Stimulated activated CD4-positive, alpha-beta T cell treated with anti-CD3 and anti-CD28 coated beads, Interleukin-12 subunit alpha, Interleukin-12 subunit beta, amount 100 ng/mL, for 4 hours (primary cell): ENCODE measurements at places on chromosomes 11 and 22.

DNA sequence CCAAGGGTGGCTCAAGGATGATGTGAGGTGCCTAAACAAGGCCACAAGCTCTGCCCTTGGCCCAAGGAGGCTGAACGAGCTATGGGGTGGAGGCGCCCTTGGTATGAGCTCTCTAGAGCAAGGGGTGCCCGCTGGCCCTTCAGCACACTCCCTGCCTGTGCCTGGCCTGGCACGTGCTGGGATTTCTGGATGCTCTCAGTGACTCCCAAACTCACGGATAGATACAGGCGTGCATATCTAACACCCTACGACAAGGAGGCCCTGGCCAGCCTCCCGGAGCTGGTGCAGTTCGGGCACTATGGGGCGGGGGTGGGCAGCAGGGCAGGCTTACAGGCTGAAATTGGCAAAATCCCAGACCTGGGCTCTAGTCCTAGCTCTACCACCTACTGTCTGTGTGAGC, 30.6 kb downstream of the SCUBE1 start:
- DNase-seq = no peak

DNA sequence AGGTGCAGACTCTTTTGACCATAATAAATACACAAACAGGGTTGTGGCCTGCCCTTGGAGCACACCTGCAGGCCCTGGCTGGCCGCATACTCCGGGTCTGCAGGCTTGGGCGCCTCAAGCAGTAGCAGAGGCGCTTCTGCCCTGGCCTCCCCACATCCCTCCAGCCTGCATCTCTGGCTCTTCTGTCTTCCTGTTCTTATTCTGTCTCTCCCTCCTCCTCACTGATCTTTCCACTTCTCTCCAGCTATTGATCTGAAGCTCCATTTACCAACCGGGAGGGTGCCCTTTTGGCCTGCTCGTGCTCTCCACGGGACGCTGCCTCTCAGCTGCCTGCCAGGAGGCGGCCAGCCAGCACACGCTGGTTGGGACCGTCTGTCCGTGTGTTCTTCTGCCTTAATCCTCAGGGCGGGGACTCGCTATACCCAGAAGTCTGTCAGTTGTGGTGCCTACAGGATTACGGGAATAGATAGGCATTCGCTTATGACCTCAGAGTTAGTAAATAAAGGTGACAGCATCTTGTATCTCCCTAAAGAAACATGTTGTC, 5.2 kb downstream of the UPB1 start:
- no peak for DNase-seq

DNA sequence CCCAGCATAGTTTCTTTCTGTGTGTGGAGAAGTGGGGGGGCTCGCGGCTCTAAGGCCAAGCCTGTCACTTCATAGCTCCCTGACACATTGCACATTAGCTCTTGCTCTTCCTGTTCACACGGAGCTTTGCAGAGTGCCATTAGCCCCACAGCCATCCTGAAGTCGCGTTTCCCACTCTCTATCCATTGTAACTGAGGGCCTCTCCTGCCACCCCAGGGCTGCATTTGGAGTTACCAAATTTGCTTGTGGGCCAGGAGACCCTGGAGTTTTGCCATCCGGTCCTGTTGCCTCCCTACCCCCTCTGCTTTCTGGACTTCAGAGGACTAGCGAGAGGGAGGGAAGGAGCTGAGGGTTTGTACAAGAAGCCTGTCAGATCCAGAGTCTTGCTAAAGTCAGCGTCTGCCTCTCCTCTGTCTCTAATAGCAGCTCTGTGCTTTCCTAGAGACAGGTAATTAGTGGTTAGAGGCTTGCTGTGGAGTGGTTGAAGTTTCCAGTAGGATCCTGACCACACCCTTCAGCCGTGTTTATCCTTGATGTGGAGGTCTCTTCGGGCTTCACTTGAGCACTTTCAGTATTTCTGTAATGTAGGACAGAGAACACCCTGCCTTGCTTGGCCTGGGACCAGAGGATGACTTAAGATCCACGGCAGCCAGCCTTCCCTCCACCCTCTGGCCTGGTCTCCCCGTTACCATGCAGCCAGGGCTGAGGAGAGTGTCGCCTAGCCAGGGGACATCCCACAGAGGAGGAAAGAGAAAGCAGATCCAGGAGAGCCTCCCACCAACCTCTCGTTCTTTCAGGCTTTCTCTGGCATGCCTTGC, 14.1 kb downstream of the DCPS start:
- DNase-seq = no peak

- no peak for DNase-seq
Measured at GRCh38 chr22:29275819-29276565, 7.9 kb downstream of the EWSR1 start.

GRCh38 chr11:17431139-17431538, 42.7 kb upstream of the KCNJ11 start:
- DNase-seq = no peak

DNA sequence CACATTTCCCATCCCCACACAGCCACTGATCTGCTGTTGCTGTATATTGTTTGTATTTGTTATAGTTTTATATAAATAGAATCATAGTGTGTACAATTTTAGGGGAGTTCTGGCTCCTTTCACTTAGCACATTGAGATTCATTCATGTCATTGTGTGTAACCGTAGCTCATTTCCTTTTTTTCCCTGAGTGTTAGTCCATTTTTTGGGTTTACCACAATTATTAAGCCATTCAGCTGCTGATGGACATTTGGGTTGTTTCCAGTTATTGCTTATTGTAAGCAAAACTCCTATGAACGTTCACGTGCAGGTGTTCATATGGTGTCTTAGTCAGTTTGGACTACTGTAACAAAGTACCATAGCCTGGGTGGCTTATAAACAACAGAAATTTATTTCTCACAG, 33.6 kb upstream of the ADORA2A start:
- no peak for DNase-seq

- no peak for DNase-seq
Measured at GRCh38 chr11:61045271-61045670, 57.0 kb upstream of the CD5 start.

DNA sequence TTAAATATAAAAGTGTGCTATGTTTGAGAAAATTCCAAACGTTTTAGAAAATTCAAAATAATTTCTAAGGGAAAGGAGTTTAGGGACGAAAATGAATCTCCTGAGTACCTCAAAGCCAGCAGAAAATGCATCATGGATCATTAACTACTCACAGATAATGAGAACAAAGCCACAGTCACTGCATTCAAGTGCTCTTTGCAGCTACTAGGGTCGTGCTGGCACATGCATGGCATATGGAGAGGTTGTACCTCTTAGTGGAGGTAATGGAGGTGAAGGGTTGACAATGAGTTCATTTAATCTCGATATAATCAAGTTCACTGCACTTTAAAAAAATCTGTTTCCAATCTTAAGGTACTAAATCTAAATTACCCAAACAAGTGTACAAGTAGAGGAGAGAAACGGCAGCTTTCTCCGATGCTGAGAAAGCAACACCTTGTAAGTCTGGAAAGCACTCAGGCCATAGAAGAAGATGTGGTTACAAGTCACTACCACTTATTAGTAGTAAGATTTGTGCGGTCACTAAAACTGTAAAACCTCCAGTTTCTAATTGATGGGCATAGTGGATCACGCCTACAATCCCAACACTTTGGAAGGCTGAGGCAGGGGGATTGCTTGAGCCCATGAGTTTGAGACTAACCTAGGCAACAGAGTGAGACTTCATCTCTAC, 261.1 kb upstream of the ANO3 start:
- no peak for DNase-seq

DNA sequence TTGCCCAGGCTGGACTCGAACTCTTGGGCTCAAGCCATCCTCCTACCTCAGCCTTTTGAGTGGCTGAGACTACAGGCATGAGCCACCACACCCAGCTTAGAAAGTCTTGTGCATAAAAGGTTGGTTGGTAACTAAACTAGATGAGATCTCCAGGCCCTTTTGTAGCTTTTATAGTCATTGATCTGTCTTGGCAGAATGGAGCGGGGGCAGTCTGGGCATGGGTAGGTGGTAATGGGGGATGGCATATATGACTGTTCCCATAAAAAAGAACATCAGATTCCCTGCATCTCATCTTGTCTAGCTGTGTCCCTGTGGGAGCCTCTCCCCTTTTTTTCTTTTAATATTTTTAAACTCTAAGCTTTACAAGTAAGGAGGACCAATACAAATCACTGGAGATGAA, 30.2 kb downstream of the ABCC8 start:
- no peak for DNase-seq

GRCh38 chr11:8252946-8253345, 10.7 kb downstream of the LMO1 start:
- DNase-seq = no peak

DNA sequence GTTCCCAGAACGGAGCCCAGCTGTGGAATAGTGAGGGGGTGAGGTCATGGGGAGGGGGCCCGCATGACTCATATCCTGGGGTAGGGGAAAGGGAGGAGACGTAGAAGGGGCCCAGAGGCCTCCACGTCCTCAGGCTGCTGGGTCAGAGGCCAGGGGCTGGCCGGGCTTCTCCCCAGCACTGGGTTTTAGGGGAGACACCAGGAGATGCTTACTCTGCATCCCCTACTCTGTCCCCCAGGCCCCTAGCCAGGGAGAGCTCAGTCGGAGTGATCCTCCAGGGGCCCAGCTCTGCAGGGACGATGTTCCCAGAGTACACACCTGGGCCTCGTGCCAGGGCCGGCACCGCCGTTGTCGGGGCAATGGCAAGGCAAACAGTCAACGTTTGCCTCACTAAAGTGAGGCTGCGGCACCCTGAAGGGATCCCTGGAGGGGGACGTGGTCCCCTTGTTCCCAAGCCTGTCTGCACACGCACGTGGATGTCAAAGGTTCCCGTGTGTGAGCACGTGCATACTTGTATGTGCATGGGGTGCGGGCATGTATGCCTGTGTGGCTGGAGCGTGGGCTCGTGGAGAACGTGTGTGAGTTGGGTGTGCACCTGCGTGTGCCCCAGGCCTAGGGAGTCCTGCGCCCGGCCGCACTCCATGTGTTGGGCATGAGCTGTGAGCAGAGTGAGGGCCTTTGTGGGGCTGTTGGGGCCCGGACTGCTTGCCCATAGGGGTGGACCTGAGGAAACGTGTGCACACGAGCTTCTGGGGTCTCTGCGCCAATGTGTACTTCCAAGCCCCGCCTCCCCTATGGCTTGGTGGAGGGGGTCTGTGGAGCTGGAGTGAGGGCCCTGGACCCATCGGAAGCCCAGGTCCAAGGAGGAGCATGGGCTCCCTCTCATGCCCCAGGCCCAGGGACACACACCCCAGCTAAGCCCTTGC, 14.2 kb downstream of the PRR33 start:
- no peak for DNase-seq

- no peak for DNase-seq
Measured at GRCh38 chr22:32044913-32045312, 1.9 kb downstream of the SLC5A1 start.

DNA sequence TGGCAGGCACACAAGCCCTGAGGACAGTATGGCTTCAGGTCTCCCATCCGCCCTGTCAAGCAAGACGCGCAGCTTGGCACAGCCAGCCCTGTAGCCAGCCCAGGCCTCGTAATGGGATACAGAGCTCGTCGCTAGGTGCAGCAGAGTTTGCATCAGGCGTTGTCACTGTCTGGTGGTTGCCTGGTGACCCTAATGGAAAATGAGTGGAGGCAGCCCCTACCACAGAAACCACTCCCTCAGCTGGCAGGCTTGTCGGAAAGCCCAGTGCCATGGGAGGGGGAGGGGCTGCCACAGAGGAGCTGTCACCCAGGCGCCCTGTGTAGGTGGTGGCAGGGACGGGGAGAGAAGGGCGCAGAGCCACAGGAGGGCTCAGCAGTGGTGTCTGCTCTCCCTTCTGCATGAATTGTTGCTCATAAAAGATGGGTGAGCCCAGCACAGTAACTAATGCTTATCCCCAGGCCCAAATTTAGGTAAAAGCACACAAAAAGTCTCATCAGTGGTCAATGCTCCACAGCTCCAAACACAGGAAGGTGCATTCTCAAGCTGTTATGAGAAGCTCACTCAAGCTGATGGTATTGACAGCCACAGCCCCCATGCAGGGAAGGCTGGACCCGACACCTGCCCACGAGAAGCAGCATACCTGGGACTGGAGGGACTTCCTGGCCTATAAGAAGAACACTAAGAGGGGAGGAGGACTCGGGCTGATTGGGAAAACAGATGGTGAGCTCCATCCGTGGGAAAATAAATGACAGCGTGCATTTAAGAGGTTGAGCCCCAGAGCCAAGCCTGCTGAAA, 164.6 kb downstream of the ETS1 start:
- peak; percentile 78 for DNase-seq

DNA sequence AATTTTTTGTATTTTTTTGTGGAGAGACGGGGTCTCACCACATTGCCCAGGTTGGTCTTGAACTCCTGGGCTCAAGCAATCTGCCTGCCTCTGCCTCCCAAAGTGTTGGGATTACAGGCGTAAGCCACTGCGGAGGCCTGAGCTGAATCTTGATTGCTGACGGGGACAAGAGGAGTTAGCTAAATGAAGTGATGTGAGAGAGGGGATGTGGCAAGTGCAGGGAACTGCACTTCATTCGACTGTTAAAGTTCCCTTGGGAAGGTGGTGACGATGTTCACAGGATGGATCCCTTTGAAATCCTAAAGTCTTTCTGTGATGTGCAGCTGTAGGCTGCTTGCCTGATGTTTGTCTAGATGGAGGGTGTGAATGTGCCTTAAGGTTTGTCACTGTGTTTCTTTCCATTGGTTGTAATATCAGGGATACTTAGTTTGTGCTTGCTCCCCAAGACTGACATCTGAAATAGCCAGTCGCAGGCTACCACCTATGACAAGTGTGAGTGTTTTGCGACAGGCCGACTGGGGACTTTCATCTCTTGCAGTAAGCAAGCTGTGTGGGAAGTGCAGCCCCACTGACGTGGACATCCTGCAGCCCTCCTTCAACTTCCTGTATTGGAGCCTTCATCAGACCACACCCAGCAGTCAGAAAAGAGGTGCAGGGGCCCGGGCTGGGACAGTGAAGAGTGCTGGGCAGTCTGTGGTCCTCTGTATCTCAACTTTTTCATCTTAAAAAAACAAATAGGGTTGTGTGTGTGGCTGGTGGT, 19.6 kb upstream of the CCDC134 start:
- peak; percentile 71 for DNase-seq

DNA sequence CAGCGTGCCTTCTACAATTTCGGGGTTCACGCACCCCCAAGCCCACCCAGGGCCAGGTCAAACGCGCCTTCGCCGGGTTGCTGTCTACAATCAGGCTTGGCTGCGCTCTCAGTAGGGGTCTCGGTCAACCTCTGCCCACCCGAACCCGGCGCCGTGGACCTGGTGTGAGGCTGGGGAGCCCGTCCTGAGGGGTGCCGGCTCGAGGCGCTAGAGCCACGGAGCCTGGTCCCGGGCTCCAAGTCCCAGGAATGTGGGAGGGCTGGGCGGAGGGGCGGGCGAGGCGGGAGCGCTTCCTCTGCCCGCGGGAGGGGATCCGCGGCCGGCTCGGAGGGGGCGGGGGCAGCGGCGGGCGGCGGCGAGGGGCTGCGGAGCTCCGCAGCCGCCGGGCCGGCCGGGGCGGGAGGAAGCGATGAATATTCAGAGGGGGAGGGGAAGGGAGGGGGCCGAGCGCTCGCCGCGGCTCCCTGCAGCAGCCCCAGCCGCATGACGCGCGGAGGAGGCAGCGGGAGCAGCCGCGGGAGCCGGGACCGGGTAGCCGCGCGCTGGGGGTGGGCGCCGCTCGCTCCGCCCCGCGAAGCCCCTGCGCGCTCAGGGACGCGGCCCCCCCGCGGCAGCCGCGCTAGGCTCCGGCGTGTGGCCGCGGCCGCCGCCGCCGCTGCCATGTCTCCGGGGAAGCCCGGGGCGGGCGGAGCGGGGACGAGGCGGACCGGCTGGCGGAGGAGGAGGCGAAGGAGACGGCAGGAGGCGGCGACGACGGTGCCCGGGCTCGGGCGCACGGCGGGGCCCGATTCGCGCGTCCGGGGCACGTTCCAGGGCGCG, at the start of gene PTPRJ:
Gene PTPRJ, plus strand, starts transcription at position 472 of the 819 bp plus-strand sequence. CDS start 354 bp downstream, outside the sequence.
- DNase-seq = peak; percentile 58

GRCh38 chr11:63762654-63763495, 5.7 kb downstream of the ZFTA start:
- no peak for DNase-seq
